GM12865 (cell line): ENCODE measurements at places on chromosomes 13 and 19.
A peak's percentile ranks its signal among the peaks of the same experiment; 100 is the strongest.

DNA sequence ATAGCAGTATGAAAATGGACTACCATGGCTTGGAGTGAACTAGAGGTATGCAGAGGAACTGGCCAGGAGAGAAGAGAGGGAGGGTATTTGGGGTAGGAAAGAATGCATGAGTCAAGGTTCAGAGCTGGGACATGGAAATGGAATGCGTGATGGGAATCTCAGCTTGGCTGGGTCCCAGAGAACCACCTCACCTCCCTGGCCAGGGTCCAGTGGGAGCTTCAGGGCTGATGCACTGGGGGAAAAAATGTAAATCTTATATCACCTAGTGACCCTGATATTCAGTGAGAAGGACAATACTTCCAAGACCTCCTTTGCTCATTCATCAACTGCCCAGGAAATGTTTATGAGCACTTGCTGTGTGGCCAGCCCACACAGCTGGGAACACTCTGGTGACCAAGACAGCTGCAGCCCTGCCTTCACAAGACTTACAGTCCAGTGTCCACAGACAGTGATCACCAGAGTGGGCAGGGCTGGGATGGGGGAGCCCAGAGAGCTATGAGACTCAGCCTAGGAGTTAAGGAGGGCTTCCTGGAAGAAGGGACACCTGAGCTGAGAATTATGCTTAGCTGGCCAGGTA is 12.8 kb downstream of the IGSF23 start:
- DNase-seq: no peak

DNA sequence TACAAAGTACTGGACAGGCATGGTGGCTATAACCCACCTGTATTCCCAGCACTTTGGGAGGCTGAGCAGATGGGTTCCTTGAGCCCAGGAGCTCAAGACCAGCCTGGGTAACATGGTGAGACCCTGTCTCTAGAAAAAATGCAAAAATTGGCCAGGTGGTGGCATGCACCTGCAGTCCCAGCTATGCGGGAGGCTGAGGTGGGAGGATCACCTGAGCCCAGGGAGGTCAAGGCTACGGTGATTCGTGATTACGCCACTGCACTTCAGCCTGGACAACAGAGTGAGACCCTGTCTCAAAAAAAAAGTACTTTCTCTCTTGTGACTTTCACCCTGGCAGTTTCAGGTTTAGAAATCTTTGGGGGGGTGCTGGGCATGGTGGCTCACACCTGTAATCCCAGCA is 11.2 kb upstream of the RAB8A start:
- DNase-seq: no peak

GRCh38 chr19:48510421-48511268 is 990 bp downstream of the LMTK3 start:
- DNase-seq: peak; percentile 64

DNA sequence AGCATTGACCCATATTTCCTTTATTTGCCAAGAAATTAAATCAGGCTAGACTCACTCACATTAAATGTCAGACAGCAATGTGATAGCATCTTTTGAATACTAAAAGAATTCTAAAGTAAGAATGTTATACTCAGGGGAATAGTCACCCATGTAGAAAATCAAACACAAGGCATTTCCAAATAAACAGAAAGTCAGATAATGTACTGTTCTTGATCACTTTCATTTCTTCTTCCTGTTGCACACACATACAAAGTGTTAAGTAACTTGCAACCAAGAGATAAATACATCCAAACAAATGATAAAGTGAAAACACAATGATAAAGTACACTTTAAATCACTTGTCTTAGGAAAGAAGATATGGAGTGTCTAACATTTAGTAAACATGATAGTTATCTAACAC is 1366.6 kb upstream of the MIR17HG start:
- DNase-seq: no peak

DNA sequence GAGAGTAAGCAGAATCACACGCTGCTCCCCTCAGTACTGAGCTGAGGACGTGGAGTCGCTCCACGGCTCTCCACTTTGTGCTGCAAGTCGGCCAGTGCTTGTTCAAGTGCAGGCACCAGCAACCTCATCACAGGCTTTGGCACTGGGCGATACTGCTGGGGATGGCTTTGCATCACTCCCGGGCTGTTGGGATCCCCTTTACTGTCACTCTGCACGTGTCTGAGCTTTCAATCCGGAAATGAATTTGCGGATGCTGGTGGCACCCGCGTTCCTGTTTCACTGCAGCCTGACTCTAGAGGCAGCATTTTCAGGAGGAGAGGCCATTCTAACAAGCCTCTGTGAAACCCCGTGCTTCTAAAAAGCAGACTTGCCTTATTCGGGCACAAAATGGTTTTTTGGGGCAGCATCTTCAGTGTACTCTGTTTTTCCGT is 19.1 kb downstream of the SMARCA4 start:
- peak; percentile 33 for DNase-seq

DNA sequence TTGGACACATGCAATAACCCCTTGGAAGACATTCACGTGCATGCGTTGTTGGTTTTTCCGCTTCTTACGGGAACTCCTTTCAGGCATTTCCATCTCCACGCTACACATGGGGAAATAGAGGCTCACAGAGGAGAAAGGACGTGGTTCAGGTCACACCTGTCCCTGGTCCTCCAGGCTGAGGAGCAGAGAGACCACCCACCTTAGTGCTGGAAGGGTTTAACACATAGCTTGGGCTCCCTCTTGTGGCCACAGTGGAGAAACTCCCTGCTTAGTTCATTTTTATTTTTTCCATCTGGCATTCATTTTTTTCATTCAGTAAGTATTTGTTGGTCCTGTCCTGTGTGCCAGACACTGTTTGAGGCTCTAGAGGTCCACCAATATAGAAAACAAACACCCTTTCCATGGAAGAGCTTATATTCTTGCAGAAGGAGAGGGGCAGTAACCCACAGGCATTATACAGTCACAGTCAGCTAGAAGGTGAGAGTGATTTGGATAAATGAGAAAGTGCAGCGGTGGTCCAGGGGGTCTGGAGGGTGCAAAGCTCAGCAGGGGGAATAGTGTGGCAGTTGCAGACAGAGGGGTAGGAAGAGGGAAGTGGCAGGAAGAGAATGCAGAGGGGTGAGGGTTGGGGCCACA is 24.2 kb upstream of the TTYH1 start:
- peak; percentile 76 for DNase-seq

- DNase-seq: peak; percentile 63
These were observed 7.7 kb downstream of the TECR start for GRCh38 chr19:14536926-14537692.

GRCh38 chr19:1847684-1848398 is 442 bp downstream of the REXO1 start:
- DNase-seq: peak; percentile 52
